ENCODE measurements at places on chromosomes 5 and 9. TPM values are rescaled to one million over a fixed set of nuclear protein-coding genes. Genes with fewer than 3 reads are reported as not detected.

- H3K4me3 ChIP-seq = no peak overlapping the region
- H3K27ac ChIP-seq = no peak overlapping the region
- H3K4me1 ChIP-seq = no peaks in the 10 kb centered on the region
- DNase-seq = no peak
Measured at GRCh38 chr5:174292348-174292747, 246.8 kb downstream of the NSG2 start.

- DNase-seq = no peak
- no peak overlapping the region for H3K27ac ChIP-seq
- no peaks in the 10 kb centered on the region for H3K27me3 ChIP-seq
Measured at GRCh38 chr9:80320480-80320879, 748.7 kb downstream of the TLE4 start.

GRCh38 chr9:135840107-135840506, 67.2 kb downstream of the CAMSAP1 start:
- H3K4me3 ChIP-seq = no peak overlapping the region
- H3K4me1 ChIP-seq = peaks cover 20% of the 10 kb centered on the region
- H3K27me3 ChIP-seq = no peaks in the 10 kb centered on the region
- no peak overlapping the region for H3K27ac ChIP-seq

The GGTA1 gene
- not detected for total RNA-seq

The SARDH gene
- total RNA-seq = 9.2 TPM
